ENCODE measurements at places on chromosomes 11 and 22.
A peak's percentile ranks its signal among the peaks of the same experiment; 100 is the strongest.

DNA sequence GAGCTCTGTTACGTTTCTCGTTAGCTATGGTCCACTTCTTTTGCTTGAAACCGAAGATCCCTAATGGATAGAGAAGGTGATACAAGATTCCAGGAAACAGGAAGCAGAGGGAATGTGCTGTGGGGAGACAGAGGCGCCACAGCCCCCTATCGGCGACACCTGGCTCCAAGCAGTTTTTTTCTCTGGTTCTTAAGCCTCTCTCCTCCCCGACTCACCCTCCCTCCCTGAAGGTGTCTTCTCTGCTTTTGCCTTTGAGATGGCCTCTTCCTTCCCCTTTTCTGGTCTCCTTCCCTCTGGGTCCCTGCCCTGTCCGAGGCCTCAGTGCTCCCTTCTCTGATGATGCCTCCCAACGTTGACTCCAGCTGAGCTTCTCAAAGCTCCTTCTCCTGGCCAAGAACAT is 14.2 kb upstream of the APOBEC3A start:
- ATAC-seq, result no peak

DNA sequence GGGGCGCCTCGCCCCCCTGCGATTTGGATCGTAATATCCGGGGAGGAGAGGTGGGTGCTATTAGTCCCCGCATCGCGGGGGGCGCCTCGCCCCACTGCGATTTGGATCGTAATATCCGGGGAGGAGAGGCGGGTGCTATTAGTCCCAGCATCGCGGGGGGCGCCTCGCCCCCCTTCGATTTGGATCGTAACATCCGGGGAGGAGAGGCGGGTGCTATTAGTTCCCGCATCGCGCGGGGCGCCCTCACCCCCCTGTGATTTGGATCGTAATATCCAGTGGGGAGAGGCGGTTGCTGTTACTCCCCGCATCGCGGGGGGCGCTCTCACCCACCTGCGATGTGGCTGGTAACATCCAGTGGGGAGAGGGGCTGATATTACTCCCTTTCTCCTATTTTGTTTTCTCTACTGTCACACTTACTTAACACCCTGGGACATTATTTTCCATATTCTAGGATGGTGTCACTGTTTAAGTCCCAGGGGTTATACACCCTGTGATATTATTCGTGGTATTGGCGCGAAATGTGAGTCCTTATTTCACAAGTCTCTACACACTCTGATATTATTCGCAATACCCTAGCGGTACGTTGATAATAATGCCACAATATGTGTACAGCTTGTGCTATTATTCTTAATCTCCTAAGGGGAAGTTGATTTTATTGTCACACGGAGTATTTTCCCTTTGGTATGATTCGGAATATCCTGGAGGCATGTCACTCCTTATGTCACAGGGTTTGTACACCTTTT is 57.8 kb upstream of the ALDH3B2 start:
- peak; percentile 35 for ATAC-seq

GRCh38 chr11:95228081-95228749 is 2.8 kb downstream of the SESN3 start:
- ATAC-seq, result no peak

- ATAC-seq, result no peak
Measured at GRCh38 chr22:29208502-29208862, 2.8 kb downstream of the EMID1 start.

DNA sequence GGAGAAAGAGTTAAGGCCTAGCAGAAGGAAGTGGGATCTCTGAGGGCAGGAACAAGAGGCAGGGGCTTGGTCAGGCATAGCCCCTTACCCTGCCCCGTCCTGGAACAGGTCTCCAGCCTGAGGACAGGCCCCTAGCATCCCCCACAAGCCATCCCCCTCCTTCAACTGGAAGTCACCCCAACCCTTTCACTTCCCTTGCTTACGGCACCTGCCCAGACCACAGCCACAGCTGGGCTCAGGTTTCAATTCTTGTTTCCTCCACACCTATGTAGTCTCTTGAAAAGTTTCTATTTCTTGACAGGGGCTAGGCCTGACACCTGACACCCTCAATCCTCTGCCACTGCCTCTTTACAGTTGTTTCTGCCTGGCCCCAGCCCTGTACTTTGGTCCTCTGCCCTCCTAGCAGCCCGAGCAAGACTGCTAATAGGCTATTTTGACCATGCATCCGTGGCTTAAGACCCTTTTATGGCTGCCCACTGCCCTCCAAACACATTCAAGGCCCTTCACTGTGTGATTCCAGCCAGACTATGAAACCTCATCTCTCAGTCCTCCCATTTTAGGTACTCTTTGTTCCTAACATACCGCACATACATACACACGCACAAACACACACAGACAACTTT is 10.9 kb upstream of the FCHSD2 start:
- peak; percentile 79 for ATAC-seq

GRCh38 chr11:71538666-71538990 is 803 bp downstream of the KRTAP5-8 start:
- ATAC-seq, result no peak

- no peak for ATAC-seq
Measured at GRCh38 chr11:132123854-132124835, 753.7 kb downstream of the NTM start.

GRCh38 chr11:19573666-19574065 is 139.0 kb upstream of the NAV2 start:
- ATAC-seq, result no peak

GRCh38 chr11:130712480-130712879 is 203.8 kb downstream of the SNX19 start:
- ATAC-seq, result no peak

DNA sequence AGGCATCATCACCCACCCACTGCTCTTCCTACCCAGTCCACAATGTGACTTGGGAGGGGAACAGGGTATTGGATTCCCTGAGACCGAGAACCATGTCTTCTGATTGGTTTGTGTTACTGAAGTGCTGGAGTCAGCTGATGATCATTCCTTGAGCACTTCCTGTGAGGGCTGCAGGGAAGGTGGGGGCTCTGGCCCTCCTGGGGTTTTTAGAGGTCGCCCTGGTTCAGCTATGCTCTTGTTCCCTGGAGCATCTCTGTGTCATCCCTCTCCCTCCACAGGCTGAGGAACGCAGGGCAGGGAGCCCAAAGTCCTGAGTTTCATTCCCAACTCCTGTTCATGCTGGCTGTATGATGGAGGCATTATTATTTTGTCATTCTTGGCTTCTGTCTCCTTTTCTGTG is 6.7 kb downstream of the ZC3H7B start:
- ATAC-seq, result no peak

- no peak for ATAC-seq
Measured at GRCh38 chr11:78996007-78996406, 421.3 kb upstream of the NARS2 start.

GRCh38 chr11:93005239-93005638 is 35.8 kb downstream of the MTNR1B start:
- no peak for ATAC-seq

DNA sequence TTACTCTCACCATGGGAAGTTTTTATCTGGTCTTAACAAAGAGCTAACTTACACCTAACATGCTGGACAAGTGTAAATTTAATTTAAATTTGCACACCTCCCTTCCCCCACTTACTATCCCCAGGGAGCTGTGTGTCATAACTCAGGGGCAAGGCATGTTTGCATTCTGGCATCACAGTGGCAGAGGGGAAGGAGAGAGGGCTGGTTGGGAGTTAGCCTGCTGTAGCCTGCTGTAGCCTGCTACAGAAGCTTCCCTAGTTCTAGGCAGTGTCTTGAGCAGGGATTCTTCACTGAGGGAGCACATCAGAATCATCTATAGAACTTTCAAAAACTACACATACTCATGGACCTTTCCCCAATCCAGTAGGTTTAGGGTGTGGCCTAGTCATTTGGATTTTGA is 49.3 kb upstream of the PAX6 start:
- no peak for ATAC-seq

- ATAC-seq, result no peak
Measured at GRCh38 chr11:121696177-121696871, 243.6 kb upstream of the SORL1-AS1 start.

GRCh38 chr11:110376711-110377324 is 52.9 kb upstream of the FDX1 start:
- no peak for ATAC-seq

DNA sequence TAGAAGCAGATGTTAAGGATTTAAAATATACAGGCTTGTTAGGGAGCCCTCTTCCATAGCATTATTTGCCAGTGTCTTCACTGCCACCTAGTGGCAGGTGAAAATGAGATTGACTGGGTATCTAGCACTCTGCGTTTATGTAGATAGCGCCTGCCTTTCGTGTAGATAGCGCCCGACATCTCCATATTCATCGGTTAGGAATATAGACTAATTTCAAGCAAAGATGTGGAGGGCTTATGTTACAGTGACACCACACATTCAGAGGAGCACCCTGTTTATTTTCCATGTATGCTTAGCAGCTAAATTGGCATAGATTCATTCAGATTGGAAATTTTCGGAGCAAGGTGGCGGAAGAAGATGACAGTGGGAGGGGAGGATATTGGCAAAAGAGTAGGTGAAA is 72.0 kb downstream of the SLC5A12 start:
- no peak for ATAC-seq

GRCh38 chr11:61071208-61071681 is 31.0 kb upstream of the CD5 start:
- peak; percentile 83 for ATAC-seq

GRCh38 chr11:64444838-64445441 is 86.0 kb downstream of the RPS6KA4 start:
- ATAC-seq, result no peak

DNA sequence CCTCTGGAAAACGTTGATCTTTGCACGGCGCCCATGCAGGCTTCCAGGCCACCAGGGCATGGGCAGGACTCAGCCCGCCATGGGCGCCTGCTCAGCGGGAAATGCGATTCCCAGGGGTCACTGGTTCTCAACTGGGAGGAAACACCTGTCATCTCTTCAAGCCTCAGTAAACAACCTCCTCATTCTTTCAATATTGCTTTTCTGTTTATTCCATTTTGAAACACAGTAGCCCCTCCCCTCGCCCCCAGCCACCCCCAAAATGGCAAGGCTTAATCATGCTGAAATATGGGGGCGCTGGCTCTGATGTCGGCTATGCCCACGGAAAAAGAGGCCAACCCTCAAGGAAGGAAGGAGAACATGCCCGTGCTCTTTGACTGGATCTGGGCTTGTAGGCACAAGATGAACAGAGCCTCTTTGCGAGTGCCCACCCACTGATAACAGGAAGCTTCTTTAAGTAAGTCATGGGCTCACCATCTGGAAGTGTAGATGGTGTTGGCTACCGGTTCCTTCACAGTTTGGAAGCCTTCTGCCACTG is 594 bp upstream of the POU2AF1 start:
- ATAC-seq, result no peak

DNA sequence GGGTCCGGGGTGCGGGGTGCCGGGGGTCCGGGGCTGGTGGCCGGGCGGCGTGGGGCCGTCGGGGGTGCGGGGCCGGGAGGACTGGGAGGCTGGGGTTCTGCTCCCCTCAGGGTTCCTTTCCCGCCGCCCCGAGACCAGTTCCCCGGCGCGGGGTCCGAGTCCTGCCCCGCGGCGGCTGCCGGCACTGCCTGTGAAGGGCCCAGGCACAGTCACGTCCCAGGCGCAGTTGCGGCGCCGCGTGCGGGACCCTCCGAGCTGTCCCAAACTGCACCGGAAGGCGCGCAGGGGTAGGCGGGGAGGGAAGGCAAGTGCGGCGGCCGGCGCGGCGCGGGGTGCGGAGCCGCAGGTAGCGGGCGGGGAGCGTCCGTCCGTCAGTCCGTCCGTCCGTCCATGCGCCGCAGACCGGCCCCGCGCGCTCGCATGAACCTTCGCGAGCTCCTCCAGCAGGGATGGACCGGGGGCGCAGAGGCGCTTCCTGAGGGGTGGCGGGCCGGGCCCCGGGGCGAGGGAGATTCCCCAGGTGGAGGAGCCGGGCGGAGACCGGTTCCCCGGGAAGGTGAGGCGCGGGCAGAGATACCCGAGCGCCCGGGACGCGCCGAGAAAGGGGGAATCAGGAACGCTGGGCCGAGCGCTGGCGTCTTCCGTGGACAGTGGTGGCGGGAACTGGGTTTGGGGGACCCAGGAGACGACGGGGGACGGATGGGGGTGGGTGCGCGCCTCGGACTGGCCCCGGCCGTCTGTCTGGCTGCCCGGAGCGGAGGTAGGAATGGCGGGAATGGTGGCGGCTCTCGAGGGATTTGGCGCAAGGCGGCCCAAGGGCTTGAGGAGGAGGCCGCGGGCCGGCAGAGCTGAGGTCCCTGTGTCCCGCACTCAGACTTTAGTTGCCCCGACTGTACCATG is 3.1 kb upstream of the ADORA2A start:
- peak; percentile 32 for ATAC-seq

- no peak for ATAC-seq
Measured at GRCh38 chr22:17938484-17938924, 85.9 kb downstream of the MICAL3 start.

DNA sequence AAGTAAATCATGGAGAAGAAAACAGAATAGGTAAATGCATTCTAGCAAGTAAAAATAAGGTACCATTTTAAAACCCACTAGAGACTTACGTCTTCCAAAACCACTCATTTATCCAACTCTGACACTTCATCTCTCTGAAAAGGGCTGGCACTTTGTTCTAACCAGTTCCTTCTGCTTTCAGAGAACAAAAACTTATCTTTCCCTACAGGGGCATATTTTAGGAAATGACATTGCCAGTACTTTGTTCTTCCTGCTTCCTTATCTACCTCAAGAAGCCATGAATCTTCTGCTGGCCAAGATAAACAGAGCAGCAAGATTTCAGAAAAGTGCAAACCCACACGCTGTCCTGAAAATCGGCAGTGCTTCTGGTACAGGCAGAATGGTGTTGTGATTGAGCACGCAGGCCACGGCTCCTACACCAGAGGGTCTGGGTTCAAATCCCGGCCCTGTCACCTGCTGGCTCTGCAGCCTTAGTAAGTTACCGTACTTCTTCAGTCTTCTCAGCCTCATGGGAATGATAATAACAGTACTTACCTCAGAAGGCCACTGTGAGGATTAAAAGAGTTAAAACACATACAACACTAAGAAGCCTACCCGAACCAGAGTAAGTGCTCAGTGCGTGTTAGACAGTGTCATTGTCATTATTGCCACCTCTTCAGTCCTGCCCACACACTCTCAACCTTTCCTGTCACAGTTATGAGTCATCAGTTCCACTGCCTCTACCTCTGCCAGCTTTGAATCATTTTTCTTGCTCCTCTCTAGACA is 11.0 kb downstream of the MPZL3 start:
- ATAC-seq, result peak; percentile 81

DNA sequence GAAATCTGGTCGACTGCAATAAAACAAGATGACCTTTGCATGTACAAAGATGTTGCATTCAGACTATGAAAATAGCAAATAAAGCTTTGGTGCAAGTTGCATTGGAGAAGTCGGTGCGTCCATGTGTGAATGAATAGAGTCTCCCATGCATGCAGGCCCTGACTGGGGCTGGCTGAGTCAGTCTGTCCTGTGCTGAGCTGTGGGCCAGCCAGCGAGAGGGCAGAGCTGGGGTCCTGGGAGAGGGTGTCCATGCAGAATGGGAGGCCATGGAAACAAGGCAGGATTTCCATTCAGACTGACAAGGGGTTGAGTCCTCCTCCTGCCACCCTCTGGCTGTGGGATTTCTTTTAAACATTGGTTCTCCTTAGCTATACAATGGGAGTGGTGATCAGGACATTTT is 2.3 kb upstream of the CRYBB3 start:
- ATAC-seq, result no peak
